Kidney (tissue), 22 donors: ENCODE measurements at places on chromosomes 7 and 10. TPM values are rescaled to one million over a fixed set of nuclear protein-coding genes. Genes with fewer than 3 reads are reported as not detected.

The LRIT1 gene
- not detected for polyA plus RNA-seq

The NODAL gene
- not detected for polyA plus RNA-seq

The LOXL4 gene
- 3.4 TPM for polyA plus RNA-seq

The MRC1 gene
- polyA plus RNA-seq: 3.4 TPM

The IFIT1B gene
- not detected for polyA plus RNA-seq

The INMT gene
- 34.5 TPM for polyA plus RNA-seq

The RAMP3 gene
- 168 TPM for polyA plus RNA-seq

The H2BK1 gene
- not detected for polyA plus RNA-seq

The PAPOLB gene
- not detected for polyA plus RNA-seq

The CCDC172 gene
- not detected for polyA plus RNA-seq

The IGF2BP3 gene
- not detected for polyA plus RNA-seq

The ITPRID1 gene
- not detected for polyA plus RNA-seq

The FGFBP3 gene
- polyA plus RNA-seq: 1.3 TPM

The NAT16 gene
- not detected for polyA plus RNA-seq

The MTERF1 gene
- 10.1 TPM for polyA plus RNA-seq

The NUTM2D gene
- 4.8 TPM for polyA plus RNA-seq
